ENCODE measurements at places on chromosomes 1 and 21.

GRCh38 chr1:245428681-245429080 lies 273.9 kb downstream of the KIF26B start:
- no peak for DNase-seq

- no peak for DNase-seq
Measured at GRCh38 chr1:1419363-1419812, 1.7 kb downstream of the ANKRD65 start.

DNA sequence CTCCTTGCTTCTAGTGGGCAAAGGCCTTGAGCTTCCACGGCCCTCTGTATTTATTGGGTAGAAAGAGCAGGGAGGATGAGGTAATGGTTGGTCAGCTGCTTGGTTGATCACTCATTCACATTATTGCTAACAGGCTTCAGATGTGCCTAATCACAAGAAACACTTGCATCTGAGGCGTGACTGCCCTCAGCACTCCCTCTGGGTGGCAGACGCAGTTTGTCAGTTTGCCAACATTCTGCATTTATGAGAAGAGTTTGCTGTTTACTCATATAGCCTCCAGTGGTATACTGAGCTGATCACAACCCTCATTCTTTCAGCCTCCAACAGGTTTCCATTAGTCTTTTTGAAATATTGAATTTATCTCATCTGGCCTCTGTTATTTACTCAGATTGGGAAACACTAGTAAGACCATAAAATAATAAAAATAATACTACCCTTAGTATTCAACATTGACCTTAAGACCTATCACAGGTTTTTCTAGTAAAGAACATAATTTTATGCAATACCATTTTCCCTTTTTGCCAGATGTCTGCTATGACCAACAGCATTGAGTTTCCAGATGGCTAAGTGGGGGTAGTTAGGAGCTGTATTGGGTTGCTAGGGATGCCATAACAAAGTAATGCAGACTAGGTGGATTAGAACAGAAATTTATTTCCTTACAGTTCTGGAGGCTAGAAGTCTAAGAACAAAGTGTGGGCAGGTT lies 53.3 kb downstream of the PTGFR start:
- no peak for DNase-seq

GRCh38 chr1:76480827-76481226 lies 386.5 kb upstream of the ST6GALNAC5 start:
- DNase-seq: no peak

DNA sequence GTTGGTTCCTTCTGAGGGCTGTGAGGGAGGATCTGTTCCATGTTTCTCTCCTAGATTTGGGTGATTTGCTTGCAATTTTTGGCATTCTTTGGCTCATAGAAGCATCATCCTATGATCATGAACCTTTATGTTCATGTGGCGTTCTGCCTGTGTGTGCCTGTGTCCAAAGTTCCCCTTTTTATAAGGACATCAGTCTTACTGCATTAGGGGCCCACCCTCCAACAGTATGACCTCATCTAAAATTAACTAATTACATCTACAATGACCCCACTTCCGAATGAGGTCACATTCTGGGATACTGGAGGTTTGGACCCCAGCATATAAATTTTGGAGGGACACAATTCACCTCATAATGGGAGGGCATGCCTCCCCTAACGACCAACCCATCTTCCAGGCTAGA lies 12.8 kb upstream of the CAMK1G start:
- DNase-seq: no peak

DNA sequence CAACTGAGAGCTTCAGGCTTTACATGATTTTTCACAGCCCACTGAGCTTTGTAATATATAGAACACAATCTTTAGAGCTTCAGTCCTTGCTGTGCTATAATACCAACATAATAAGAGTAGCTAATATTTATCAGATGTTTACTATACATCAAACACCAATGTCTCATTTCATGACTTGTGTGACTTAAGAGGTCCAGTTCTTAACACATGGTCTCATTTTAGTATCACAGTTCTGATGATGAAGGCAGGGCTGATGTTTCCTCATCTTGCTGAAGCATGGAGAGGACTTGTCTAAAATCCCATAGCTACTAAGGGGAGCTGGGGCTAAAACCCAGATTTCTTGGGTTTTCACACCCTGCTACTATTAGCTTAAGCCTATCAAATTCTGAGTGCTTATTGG lies 5.5 kb downstream of the MTR start:
- DNase-seq: no peak

DNA sequence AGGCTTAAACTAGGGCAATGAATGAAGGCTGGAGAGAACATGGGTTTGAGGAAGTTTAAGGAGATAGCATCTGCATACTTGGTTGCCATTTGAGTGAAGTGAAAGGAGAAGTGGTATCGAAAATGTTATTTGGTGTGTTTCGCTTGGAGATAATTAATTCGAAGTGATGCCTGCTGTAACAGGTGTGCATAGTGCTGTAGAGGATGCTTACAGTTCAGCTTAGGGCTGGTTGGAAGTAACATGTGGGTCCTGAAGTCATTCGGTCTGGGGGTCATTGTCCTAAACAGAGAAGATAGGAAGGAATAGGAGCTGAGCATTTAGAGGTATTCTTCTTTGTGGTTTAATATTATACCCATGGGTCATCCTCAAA lies 301 bp upstream of the NUDT17 start:
- no peak for DNase-seq

DNA sequence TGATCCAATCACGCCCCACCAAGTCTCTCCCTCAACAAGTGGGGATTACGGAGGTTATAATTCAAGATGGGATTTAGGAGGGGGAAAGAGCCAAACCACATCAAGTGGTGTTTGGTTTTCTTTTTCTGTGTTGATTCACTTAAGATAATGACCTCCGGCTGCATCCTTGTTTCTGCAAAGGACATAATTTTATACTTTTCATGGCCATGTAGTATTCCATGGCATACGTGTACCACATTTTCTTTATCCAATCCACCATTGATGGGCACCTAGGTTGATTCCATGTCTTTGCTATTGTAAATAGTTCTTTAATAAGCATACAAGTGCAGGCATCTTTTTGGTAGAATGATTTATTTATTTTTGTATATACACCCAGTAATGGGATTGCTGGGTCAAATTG lies 162.5 kb upstream of the JUN start:
- DNase-seq: no peak

DNA sequence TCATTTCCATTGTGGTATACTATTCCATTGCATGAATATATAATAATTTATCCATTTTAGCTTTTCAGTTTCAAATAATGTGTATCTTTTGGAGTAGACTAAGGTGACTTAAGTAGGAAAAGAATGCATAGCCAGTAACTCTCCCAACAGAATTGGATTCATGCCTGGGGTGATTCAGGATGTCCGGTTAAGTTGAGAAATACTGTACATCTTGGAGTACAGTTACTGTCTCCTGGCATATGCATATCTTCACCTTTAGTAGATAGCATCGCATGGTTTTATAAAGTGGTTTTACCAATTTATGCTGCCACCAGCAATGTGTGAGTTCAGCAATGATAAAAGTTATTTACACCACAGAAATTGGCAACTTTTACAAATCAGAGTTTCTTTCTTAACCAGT lies 18.6 kb upstream of the SLC6A9 start:
- no peak for DNase-seq

- no peak for DNase-seq
Measured at GRCh38 chr21:37557261-37557950, 190.8 kb downstream of the DYRK1A start.

- peak; percentile 67 for DNase-seq
Measured at GRCh38 chr1:26408604-26409003, 2.0 kb upstream of the LIN28A start.

GRCh38 chr1:4627353-4627752 lies 27.1 kb upstream of the AJAP1 start:
- DNase-seq: no peak

DNA sequence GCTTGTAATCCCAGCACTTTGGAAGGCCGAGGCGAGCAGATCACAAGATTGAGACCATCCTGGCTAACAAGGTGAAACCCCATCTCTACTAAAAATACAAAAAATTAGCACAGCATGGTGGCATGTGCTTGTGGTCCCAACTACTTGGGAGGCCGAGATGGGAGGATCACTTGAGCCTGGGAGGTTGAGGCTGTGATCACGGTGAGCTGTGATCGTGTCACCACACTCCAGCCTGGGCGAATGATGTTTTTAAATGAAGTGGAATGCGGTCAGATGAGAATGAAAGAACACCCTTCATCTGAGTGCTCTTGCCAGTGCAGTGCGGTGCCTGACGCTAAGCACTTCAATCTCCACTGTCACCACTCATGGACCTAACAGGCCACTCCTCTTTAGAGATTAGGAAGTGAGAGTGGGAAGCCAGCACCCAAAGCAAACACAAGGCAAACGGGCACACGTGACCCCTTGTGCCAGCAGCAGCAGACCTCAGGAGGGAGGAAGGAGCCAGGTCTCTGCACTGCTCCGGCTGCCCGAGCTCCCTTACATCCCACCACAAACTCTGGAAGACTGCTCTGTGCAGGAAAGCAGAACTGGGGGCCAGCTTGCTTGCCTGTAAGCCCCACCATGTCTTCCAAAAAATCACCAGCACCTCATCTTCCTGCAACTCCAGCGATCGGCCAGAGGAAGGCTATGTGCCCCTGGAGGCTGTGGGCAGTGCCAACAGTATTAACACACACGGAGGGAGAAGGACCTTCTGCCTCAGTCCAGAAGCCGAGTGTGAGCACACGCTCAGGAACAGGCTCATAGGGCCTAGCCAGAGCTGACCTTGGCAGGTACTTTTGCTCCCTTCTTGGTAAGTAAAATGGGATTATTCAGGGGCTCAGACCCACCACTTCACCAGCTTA lies 9.7 kb downstream of the CTNNBIP1 start:
- DNase-seq: no peak

- no peak for DNase-seq
Measured at GRCh38 chr1:64960731-64961130, 5.6 kb downstream of the JAK1 start.

GRCh38 chr1:167249702-167250101 lies 29.0 kb downstream of the POU2F1 start:
- no peak for DNase-seq

GRCh38 chr1:157496121-157496526 lies 56.2 kb downstream of the FCRL5 start:
- DNase-seq: peak; percentile 10

GRCh38 chr1:38072858-38073257 lies 26.3 kb upstream of the POU3F1 start:
- DNase-seq: no peak

DNA sequence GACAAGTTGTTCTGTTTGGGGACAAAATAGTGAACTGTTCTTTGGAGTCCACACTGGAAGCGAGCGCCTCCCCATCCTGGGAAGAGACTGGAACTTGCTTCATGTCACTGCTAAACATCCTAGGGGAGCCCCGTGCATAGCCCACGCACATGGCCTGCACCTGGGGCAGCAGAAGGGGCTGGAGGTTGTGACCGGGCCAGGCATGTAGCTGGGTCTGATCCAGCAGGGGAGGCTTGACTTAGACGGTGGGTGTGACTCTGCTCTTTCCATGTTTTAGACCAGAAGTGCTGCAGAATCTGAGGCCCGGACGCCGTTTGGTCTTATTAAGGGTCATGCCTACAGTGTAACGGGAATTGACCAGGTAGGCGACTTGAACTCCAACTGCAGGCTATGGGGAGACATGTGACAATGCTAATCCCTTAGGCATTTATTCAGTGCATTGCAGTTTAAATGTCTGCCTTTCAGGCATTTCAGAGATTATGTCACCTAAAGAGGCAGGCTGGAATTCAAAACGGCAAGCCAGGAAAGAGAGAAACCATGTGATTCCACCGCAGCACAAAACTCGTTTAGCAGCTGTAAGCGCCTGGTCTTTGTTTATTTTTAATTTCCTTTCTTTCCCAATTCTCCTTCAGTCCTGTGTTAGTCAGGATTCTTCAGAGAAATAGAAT lies 21.8 kb downstream of the CAPN9 start:
- no peak for DNase-seq

DNA sequence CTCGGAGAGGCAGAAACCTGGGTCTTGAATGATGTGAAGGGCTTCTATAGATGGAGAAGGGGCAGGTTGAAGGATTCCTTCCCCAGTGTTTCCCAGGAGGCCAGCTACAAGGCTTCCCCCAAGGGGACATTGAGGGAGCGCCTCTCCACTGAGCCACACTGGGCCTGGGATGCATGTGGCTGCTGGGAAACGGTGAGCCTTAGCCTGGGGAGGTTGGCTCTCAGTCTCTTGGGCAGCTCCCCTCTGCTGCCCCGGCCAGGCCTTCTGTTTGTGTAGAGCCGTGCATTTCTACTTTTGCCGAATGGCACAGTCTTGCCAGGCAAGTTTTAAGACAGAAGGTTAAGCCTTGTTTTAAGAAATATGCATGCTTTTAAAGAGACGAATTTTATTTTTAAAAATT lies 254.4 kb upstream of the POU3F1 start:
- no peak for DNase-seq

DNA sequence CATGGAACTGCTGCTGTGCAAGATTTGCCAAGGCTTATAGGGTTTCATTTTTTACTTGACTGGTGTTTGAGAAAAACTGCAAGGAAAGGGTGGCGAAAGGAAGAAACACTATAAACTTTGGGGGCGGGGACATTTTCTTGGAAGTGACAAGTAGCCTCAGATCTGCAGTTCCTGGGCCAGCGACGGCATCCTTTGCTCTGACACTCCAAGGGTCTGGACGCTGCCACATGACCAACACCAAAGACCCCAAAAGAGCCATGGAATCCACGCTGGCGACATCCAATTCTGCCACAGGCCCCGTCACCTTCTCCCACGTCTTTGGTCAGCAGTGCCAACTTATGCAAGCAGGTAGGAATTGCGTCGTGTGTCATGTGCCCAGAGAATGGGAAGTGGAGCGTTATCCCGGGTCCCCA lies 193.4 kb downstream of the PRDM2 start:
- no peak for DNase-seq

GRCh38 chr21:21029164-21029563 lies 31.0 kb downstream of the NCAM2 start:
- DNase-seq: no peak

GRCh38 chr1:54653036-54653435 lies 11.4 kb downstream of the MROH7 start:
- no peak for DNase-seq

GRCh38 chr21:29034678-29035077 lies 10.2 kb downstream of the USP16 start:
- no peak for DNase-seq

DNA sequence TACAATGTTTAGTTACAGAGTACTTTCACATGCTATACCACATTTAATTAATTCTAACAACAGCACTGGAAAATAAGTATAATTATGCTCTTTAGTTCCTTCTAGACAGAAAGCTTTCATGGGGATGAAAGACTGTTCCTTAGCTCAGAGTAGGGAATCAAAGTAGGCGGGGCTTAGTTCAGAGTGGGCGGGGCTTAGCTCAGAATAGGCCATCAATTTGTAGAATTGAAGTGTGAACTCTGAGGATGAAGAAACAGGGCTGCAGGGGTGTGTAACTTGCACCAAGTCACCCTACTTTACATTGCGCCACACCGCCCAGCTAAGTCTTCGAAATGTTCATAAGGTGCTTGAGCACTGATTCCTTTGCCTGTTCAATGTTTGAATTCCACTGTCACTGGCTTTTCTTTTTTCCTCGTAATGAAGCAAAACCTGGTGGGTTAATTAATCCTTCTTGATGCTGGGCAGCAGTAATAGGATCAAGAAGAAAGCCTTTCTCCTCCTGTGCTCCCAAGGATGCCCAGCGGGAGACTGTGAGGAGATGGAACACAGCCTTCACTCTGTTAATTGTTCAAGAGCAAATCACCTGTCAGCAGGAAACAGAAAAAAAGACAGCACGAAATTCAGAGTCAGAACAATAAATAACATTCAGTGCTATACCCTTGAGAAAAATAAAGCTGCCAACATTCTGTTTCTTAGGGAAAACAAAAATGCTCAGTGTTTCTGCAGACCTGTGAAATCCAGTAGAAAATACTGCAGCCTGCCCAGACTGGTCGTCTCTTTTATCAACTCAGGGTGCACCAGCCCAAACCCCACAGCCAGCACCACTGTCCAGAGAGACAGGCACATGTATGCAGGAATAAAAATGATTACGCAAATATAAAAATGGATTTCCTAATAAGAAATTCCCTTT lies 66.5 kb upstream of the CAMK1G start:
- DNase-seq: no peak
